ENCODE measurements at places on chromosomes 7 and 10.

- DNase-seq = no peak
Measured at GRCh38 chr7:480531-481218, 39.0 kb downstream of the PDGFA start.

DNA sequence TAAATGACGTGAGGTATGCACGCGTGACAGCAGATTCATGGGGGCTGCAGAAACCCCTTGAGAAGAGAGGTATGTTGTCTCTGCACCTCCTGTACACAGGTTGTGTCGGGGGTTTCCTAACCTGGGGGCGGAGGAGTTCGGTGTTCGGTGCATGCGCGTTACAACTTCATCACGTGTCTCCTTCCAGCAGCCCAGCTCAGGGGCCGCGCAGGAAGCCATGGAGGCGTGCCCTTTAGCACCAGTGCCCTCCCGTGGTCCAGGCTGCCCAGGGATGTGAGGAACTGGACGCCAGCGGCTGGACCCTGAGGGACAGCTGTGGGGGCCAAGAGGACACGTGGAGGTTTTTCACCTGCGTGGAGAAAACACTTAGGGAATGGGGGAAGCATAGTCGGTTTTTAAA, 186.4 kb downstream of the EBF3 start:
- DNase-seq = no peak

DNA sequence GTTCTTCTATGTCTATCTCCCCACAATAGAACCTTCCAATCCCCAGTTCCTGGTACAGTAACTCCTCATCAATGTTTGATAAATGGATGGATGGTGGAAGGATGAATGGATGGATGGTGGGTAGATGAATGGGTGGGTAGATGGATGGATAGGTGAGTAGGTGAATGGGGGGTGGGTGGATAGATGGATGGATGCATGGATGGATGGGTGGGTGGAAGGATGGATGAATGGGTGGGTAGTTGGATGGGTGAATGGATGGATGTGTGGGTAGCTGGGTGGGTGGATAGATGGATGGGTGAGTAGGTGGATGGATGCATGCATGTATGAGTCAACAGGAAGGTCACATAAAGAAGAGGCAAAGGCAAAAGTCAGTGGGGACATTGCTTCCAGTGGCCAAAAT, 116.8 kb downstream of the GRID1 start:
- no peak for DNase-seq

- DNase-seq = no peak
Measured at GRCh38 chr10:77601488-77601887, 36.1 kb downstream of the KCNMA1 start.

- DNase-seq = no peak
Measured at GRCh38 chr10:48792687-48793096, 108.0 kb downstream of the WDFY4 start.

DNA sequence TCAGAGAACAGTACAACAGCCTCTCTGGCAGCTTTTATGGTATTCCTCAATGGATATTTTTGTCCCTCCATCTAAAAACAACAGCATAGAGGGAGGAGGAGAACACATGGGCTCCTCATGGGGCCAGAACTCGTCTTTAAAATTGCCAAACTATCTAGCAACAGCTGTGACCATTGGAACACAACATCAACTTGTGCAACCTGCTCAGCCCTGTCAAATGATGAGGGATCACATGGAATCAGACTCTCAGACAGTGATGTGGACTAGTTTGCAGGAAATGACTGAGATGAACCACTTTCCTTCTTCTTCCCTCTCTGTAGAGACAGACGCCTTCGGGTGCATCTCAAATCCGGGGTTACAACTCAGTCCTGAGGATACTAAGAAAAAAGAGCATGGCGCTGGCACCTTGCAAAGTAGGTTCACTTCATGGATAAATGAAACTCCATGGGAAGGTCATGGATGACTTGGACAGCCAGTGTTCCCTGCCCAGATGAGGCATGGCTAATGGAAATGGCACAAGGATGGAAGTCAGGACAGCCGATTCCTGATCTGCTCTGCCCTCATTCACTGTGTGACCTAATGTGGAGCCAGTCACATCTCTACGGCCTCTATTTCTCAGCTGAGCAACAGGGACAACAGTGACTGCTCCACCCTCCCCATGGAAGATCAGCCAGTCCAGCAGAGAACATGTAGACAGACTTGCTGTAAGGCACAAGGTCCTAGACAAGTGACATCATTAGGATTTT, 24.6 kb upstream of the DGKI start:
- DNase-seq = no peak

DNA sequence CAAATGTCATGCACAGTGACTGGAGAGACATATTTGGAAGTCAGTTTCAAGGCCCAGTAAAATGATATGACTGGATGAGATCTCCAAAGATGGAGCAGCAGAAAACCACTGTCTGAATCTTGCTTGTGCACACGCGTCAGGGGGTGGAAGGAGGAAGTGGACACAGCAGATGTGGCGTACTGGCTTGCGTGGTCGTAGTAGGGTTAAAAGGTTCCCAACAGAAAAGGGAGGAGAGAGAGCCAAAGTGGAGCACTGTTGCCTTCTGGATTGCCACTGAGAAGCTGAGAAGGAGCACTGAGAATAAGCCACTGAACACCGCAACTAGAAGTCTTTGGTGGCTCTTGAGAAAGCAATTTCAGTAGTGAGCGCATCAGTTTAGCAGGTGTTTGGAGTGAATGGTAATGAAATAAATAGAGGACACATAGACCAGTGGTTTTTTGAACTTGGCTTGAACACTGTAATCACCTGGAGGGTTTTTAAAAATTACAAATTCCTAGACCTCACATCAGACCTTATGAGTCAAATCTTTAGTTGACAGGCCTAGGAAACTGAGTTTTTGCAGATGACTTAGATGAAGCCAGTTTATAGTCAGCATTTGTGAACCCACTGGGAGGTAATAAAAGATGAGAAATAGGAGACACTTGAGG, 227.3 kb downstream of the PTEN start:
- DNase-seq = no peak

- DNase-seq = no peak
Measured at GRCh38 chr10:132061465-132061864, 4.3 kb upstream of the JAKMIP3 start.

DNA sequence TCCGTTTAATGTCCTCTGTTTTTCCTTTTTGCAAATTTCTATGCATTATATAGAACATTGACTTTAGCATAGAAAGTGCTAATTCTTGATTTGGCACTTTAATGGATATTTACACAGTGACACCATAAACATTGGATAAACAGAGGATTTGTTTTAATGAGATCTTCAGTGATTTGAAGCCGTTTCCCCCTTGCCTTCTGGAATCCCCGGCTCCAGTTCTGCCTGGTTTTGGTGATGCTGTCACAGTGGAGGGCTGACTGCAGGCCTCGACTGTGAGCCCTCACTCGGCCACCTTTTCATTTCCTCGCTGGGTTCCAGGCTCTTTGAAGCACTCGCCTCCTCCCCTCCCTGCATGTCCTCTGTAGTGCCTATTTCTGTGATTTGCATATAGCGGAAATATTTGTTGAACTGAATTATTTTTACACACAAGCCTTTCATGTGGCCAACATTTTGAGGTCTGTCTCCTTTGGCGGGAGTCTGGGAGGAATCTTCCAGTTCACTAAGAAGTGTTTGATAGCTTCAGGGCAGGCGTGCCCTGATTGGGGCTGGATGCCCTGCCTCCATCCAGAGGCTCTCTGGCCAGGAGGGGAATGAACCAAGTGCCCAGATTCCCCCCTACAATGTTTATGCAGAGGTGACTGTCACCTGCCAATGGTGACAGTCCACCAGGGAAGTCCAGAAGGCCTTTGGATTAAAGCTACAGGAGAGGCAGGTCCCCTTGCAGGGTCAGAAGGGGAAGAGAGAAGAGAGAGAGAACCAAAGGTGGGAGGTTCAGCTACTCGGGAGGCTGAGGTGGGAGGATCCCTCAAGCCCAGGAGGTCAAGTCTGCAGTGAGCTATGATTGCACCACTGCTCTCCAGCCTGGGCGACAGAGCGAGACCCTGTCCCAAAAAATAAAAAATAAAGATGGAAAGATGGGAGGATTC, 67.5 kb downstream of the CUX1 start:
- no peak for DNase-seq

DNA sequence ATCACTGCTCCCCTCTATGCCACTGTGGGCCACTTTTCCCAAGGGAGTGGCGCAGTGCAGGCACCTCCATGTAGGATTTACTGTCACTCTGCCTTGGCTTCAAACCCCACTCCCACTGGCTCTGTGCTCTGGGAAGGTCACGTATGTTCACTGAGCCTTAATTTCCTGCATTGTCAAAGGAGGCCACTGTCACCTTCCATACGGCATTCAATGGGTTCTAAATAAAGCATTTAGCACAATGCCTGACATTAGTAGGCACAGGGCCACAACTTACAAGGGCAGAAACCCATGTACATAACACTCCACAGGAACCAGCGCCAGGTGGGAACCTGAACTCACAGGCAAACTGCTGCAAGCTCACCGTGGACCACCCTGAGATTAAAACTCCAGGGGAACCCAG, 196.4 kb downstream of the USP6NL start:
- no peak for DNase-seq

DNA sequence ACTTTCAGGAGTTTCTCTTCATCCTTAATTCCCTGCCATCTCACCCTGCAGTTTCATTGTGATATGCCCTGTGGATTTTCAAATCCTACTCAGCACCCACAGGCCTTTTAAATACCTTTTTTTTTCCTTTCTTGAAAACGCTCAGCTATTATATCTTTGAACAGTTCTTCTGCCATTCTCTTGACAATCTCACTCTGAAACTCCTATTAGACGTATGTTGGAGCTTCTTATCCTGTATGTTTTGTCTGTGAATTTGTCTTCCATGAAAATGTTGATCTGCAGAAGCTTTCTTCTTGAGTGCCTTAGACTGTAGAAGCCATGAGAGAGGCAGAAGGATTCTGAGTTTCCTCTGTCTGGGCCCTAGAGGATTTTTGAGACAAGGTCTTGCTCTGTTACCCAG, 18.9 kb upstream of the YAE1 start:
- DNase-seq = no peak

GRCh38 chr10:125118011-125118611, 42.3 kb downstream of the CTBP2 start:
- DNase-seq = no peak

GRCh38 chr10:60978287-60979115, 34.5 kb upstream of the RHOBTB1 start:
- no peak for DNase-seq

GRCh38 chr10:89159761-89160160, 47.4 kb downstream of the CH25H start:
- no peak for DNase-seq

GRCh38 chr10:93346108-93346507, 136.0 kb downstream of the MYOF start:
- DNase-seq = no peak

DNA sequence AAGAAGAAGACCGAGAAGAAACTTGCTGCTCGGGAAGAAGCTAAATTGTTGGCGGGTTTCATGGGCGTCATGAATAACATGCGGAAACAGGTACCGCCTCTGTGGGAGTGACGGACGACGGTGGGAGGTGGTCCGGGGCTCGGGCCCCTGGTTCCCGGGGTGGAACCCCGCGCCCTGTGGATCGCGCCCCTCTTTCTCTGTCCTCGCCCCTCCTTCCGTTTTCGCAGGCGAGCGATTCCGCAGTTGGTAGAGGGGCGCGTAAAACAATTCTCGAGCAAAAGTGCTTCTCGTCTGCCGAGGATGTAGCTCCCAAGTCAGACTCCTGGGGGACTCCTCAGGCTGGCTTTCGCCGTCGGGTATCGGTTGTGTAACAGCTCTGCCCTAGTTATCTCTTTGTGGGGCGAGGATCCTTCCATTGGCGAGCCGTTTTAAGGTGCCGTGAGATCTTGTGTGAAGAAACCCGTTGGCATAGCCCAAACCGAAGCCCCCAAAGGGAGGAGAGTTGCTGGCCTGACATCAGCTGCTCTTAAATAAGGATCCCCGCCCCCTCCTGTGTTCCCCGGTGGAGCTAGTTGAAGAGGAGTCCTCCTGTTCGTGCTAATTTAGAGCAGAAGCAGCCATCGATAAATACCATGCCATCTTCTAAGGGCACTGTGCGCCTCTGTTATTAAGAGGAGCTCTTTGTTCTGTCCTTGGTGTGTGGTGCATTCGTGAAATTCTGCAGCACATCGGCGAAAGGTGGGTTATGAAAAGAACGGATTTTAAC, 655 bp downstream of the KLHL7 start:
- no peak for DNase-seq

- no peak for DNase-seq
Measured at GRCh38 chr7:88866265-88866863, 70.8 kb upstream of the TEX47 start.

- no peak for DNase-seq
Measured at GRCh38 chr7:17186745-17187530, 111.5 kb upstream of the AHR start.

- no peak for DNase-seq
Measured at GRCh38 chr10:48699011-48699627, 14.4 kb downstream of the WDFY4 start.

GRCh38 chr7:20839196-20839735, 52.6 kb upstream of the SP8 start:
- no peak for DNase-seq

- DNase-seq = no peak
Measured at GRCh38 chr10:112215342-112215774, 31.8 kb upstream of the GPAM start.

- no peak for DNase-seq
Measured at GRCh38 chr10:122170802-122171201, 100.3 kb upstream of the BTBD16 start.
